Glutamatergic neuron (in vitro differentiated cells): ENCODE measurements at places on chromosomes 7 and 10. TPM values are rescaled to one million over a fixed set of nuclear protein-coding genes. Genes with fewer than 3 reads are reported as not detected.

Gene PON3
- total RNA-seq: not detected

Gene HSPA12A
- total RNA-seq: 75.0 TPM

Gene SYT15
- total RNA-seq: 2.5 TPM

Gene ZSCAN21
- total RNA-seq: 26.3 TPM

Gene RSPH10B2
- total RNA-seq: 1.0 TPM

Gene CYP2C18
- not detected for total RNA-seq

Gene COX15
- total RNA-seq: 41.5 TPM

DNA sequence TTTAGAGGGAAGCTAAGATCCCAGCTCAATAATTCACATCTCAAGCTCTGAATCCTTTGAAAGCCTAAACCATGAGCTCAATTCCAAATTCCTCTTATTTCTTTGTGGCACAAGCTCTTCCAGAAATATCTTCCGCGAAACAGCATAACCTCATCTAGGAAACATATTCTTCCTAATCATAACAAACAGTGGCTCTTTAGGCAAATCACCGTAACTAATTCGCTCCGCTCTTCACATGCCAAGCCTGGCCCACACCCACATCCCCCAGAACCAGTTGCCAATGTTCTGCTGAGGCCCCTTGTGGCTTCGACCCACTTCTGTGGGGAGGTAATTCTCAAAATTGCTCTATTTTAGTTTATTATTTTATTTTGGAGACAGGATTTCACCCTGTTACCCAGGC is 19.2 kb downstream of the GAD2 start:
- DNase-seq: no peak
- no peak overlapping the region for H3K4me3 ChIP-seq

GRCh38 chr7:94245500-94245899 is 149.2 kb upstream of the COL1A2 start:
- no peaks in the 10 kb centered on the region for H3K27me3 ChIP-seq
- DNase-seq: no peak
- no peak overlapping the region for H3K4me3 ChIP-seq
- peaks cover 2% of the 10 kb centered on the region for H3K4me1 ChIP-seq
- H3K27ac ChIP-seq: no peak overlapping the region

DNA sequence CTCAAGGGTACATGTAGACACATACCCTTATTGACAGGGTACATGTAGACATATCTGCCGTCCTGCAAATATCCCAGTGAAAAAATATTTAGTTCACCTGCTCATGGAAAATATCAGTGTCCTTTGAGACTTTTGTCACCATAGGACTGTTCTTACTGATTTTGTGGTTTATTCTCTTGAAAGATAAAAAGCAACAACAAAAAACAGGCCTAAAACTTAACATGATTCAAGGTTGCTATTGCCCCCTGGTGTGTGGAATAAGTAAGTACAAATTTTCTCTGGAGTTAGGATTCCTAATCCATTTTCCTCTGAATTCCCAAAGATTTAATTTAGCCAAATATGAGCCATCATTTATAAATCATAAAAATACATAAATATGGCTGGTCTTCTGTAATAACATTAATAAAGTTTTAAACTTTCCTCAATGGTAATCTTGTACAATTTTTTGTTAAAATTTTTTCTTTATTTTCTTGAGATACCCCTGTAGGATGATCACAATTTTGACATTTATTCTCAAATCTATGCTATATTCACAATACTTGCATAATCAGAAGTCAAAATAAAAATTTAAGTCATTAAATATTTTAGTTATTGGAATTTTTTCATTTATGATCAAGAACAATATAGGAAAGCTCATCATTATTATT is 741.4 kb upstream of the POT1 start:
- H3K4me1 ChIP-seq: peaks cover 4% of the 10 kb centered on the region
- peaks cover 3% of the 10 kb centered on the region for H3K27me3 ChIP-seq
- H3K36me3 ChIP-seq: no peaks in the 10 kb centered on the region
- DNase-seq: no peak
- no peak overlapping the region for H3K27ac ChIP-seq

DNA sequence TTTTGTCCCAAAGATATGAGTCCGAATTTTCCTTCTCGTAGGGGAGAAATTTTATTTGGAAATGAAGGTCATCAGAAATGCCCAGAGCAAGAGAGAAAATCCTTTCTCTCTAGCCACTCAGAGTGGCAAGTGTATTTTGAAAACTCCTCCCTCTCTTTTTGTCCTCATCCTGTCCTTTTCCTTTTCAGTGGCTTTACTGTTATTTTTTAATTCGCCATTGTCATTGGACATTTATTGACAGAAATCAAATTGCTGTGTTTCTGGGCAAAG is 39.6 kb downstream of the TET1 start:
- peak overlapping the region; percentile 87 for H3K4me3 ChIP-seq
- H3K27ac ChIP-seq: peak overlapping the region; percentile 97
- no peak for DNase-seq
- H3K4me1 ChIP-seq: peaks cover 28% of the 10 kb centered on the region

DNA sequence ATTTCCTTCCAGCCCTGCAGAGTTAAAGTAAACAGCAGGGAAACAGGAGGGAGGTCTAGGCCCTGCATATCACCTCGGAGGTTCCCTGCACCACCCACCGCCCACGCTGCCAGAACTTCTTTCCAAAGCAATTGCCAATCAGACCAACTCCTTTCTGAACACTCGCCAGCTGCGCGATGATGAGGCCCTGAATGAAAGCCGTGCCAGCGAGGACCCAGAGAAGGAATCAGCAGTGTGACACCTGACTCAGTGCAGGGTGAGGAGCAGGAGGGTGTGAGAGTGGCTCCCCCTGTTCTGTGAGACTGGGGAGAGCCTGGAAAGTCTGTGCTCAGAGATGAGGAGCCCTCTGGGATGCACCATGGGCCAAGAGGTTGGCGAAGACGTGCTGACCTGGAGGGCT is 3.3 kb upstream of the TCERG1L start:
- H3K27ac ChIP-seq: no peak overlapping the region
- DNase-seq: no peak
- H3K36me3 ChIP-seq: peaks cover 5% of the 10 kb centered on the region
- no peaks in the 10 kb centered on the region for H3K4me1 ChIP-seq

GRCh38 chr10:95287281-95287680 is 3.5 kb downstream of the PDLIM1 start:
- H3K4me1 ChIP-seq: peaks cover 3% of the 10 kb centered on the region
- peaks cover 14% of the 10 kb centered on the region for H3K27me3 ChIP-seq
- H3K27ac ChIP-seq: no peak overlapping the region
- H3K36me3 ChIP-seq: no peaks in the 10 kb centered on the region
- DNase-seq: no peak

- no peak for DNase-seq
- peaks cover 4% of the 10 kb centered on the region for H3K36me3 ChIP-seq
Measured at GRCh38 chr7:95395755-95396135, 430 bp downstream of the PON3 start.

DNA sequence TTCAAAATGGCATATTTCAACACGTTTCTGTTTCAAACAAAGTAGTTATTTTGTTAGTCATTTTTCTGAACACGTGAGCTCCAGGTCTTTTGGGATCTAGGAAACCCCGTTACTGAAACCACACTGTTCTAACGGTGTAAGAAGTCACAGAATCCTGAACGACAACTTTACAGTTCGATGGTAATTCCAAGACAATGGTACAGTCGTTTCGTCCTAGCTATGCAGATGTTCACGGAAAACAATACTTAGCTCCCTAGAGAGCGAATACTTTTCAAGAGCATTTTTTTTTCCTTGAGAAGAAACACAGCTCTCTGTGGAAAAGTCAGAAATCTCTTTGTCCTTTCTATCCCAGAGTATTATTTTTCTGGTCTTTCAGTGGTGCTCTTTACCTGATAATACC is 254.1 kb downstream of the ADARB2 start:
- no peaks in the 10 kb centered on the region for H3K4me1 ChIP-seq
- H3K27ac ChIP-seq: no peak overlapping the region
- H3K4me3 ChIP-seq: no peak overlapping the region
- H3K27me3 ChIP-seq: no peaks in the 10 kb centered on the region
- peaks cover 8% of the 10 kb centered on the region for H3K36me3 ChIP-seq
- no peak for DNase-seq

DNA sequence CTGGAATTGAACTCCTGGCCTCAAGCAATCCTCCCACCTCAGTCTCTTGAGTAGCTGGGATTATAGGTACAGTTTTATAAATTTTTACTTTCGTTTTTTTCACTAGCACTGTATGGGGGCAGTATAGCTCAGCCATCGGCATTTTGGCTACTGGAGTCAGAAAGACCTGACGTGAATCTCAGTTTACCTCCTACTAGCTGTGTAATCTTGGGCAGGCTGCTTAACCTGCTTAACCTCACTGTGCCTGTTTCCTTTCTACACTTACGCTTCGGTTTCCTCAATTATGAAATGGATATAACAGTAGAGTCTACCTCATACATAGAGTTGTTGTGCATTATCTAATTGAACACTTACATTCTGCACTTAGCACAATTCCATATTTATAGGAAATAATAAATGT is 16.7 kb downstream of the STN1 start:
- peaks cover 39% of the 10 kb centered on the region for H3K4me1 ChIP-seq
- H3K4me3 ChIP-seq: no peak overlapping the region
- H3K27me3 ChIP-seq: no peaks in the 10 kb centered on the region
- H3K27ac ChIP-seq: no peak overlapping the region

DNA sequence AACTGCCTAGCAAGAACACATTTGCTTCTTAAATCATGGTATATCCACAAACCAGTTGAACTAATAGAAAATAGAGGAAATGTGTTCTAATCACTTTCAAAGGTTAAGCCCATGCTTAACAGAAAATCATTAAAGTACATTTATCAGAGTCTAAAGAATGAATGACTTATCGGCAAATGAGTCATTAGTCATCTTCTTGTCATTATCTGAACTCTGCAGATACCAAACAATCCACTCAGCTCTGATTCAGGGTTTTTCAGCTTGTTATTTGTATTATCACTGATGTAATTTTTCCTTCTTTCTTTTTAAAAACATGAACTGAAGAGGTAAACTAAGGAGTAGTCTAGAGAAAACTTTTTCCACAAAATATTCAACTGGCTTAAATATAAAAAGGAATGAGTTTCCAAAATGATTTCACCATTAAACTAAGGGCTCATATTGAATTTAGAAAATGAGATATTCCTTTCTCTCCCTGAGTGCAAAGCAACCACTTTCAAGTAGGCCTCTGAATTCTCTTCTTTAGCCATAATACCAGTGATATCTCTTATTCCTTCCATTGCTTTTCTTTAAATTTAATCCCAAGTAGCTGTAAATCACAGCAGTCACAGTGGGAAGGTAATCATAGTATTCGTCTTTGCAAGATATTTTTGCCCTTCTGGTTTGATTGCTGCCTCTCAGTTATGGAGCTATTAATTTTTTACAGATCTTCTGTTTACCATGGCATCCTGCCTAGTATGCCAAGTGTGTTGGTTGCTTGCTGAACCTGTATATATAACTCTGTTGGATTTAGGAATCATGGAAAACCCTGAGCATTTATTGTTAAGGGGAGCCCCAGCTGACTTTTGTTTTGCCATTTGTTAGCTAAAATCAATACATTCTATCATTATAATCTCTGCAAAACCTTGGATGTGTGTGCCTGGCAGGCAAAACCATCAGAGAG is 125.1 kb downstream of the THSD7A start:
- no peaks in the 10 kb centered on the region for H3K27me3 ChIP-seq
- H3K36me3 ChIP-seq: no peaks in the 10 kb centered on the region
- H3K27ac ChIP-seq: peak overlapping the region; percentile 36
- no peak overlapping the region for H3K4me3 ChIP-seq

DNA sequence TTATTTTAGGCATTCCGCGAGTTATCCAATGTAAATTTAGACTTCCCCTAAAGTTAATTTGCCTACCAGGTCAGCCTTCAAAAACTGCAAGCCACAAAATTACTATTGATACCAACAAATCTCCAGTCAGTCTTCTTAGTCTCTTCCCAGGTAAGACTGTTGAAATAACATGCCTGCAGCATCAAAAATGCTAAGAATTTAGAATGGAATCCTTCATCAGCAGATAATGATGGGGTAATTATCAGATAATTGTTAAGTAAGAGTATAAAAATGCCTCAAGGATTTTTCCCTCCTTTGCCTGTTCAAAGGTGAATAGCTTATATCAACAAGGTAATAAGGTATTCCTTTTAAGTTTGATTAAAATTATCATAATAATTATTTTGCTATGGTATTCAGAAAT is 228.5 kb downstream of the BBS9 start:
- H3K4me3 ChIP-seq: no peak overlapping the region
- H3K4me1 ChIP-seq: peaks cover 2% of the 10 kb centered on the region
- no peak for DNase-seq

DNA sequence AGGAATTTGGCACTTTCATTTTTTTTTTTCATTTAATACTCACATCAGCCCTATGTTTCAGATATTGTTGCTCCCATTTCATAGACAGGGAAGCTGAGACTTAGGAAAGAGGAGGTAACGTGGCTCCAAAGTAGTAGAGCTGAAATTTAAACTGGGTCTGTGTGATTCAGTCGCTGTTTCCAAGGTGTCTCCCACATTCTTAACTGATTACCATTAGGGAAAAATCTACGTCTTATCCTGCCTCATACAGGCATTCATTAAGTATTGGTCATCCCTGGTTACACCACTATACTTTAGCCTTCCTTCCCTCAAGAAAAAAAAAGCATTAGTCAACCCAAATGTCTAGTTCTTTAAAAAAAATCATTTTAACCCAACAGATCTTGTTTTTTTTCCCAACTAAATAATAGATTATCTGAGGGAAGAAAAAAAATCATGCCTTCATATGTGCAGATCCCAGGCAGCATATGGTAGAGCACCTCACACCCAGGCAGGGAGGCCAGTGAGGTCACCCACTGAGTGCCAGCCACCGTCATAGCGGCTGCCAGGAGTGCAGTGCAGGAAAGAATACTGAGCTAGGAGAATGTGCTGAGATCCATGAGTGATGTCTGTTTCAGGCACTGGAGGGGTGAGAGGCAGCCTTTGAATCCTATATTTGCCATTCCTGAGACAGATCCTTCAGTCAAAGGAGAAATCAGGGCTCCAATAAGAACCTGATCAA is 59.0 kb upstream of the SORCS3 start:
- peaks cover 7% of the 10 kb centered on the region for H3K4me1 ChIP-seq
- H3K27ac ChIP-seq: no peak overlapping the region
- no peak for DNase-seq
- H3K27me3 ChIP-seq: peaks cover 3% of the 10 kb centered on the region
- no peaks in the 10 kb centered on the region for H3K36me3 ChIP-seq

- DNase-seq: no peak
- no peak overlapping the region for H3K27ac ChIP-seq
- H3K27me3 ChIP-seq: peaks cover 6% of the 10 kb centered on the region
- no peaks in the 10 kb centered on the region for H3K36me3 ChIP-seq
Measured at GRCh38 chr7:149823631-149824199, 14.5 kb upstream of the ZNF862 start.

- H3K27ac ChIP-seq: no peak overlapping the region
- H3K4me1 ChIP-seq: peaks cover 6% of the 10 kb centered on the region
- no peak for DNase-seq
- no peak overlapping the region for H3K4me3 ChIP-seq
- H3K27me3 ChIP-seq: no peaks in the 10 kb centered on the region
Measured at GRCh38 chr7:45026984-45027773, 27.2 kb downstream of the CCM2 start.

DNA sequence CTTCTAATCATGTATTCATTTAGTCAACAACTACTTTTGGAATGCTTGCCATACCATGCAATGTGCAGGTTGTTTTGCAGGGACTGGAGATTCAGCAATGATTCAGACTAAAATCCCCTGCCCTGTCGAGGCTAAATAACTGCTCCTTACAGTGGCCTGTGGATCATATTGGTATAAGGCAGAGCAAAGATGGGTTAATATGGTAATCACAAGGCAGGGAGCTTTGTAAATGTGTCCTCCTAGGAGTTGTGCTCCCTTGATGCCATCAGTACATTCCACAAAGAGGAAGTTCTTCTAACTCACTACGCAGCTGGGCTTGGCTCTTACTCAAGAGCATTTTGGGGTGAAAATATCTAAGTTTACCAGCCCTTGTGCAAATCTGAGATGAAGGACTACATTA is 614 bp upstream of the IFIT2 start:
- no peak overlapping the region for H3K4me3 ChIP-seq
- H3K27ac ChIP-seq: no peak overlapping the region
- no peak for DNase-seq
- H3K4me1 ChIP-seq: no peaks in the 10 kb centered on the region
